ENCODE measurements at places on chromosomes 6 and 20.
A peak's percentile ranks its signal among the peaks of the same experiment; 100 is the strongest.

- no peak for DNase-seq
Observed at GRCh38 chr6:144279484-144280150, 5.5 kb upstream of the UTRN start.

DNA sequence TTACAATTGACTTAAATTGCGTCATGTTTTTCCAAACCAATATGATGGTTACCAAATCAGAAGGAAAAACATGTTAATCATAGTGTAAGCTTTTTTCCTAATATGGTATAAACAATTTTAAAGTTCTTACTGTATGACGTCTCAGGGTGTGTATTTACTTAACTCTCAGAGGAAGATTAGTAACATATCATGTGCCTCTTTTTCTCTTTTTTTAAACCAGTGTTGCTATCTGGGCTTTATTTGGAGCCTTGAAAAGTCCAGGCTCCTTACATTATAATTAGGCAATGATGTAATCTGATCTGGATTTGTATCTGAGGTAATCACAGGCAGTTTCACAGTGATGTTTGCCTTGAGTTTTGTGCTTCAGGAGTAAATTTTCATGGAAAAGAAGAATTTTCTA lies 20.4 kb upstream of the RAB23 start:
- peak; percentile 75 for DNase-seq

GRCh38 chr6:68726992-68727391 lies 91.9 kb downstream of the ADGRB3 start:
- no peak for DNase-seq

DNA sequence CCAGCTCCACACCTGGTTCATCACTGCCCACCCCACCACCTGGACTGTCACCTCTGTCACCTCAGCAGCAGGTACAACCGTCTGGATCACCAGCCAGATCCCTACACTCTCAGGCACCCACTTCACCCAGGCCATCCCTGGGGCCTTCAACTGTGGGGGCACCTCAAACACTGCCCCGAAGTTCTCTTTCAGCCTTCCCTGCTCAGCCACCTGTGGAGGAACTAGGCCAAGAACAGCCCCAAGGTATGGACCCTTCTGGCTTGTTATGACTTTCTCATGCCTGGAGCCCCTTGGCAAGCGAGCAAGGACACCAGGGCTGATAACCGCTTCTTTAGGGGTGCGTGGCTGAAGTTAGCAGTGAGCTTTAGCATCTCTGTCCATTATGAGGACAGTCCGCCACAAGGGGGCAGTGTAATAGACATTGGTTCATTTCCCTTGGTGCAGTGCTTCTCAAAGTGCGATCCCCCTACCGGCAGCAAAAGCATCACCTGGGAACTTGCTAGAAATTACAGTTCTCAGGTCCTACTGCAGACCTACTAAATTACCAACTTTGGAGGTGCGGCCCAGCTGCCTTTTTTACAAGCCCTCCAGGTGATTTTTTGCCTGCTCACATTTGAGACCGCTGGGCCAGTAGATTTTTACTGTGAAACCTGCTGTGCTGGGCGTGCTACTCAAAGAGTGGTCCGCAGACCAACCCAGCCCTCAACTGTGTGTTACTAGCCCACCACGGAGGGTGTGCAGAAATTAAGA lies 32.5 kb downstream of the PNPLA1 start:
- peak; percentile 92 for DNase-seq

DNA sequence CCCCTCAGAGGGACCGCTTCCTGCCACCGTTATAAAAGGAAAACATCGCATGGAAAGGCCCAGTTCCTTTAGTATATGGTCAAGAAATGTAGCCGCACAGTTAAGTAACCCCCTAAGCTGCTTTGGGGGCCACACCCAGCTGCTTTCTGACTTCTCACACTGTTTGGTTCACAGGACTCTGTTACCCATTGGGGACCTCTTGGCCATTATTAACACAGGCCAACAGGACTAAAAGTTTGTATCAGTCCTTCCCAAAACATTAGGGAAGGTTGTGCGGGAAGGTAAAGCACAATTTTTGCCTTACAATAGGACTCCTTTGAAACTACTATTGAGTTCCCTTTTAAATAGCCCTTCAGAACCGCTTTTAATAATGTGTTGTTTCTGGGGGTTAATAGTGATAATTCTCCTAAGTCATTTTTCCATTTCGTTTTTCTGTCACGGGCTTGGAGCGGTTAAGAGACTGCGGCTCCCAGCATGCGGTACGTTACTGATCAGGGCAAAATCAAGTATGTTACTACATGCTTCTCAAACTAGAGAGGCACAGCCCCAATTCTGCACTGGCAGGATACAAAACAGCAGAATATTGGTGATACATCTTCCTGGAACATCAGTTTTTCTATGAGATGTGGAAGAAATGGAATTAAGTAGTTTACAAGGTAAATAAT lies 668 bp upstream of the RPP40 start:
- DNase-seq = no peak

DNA sequence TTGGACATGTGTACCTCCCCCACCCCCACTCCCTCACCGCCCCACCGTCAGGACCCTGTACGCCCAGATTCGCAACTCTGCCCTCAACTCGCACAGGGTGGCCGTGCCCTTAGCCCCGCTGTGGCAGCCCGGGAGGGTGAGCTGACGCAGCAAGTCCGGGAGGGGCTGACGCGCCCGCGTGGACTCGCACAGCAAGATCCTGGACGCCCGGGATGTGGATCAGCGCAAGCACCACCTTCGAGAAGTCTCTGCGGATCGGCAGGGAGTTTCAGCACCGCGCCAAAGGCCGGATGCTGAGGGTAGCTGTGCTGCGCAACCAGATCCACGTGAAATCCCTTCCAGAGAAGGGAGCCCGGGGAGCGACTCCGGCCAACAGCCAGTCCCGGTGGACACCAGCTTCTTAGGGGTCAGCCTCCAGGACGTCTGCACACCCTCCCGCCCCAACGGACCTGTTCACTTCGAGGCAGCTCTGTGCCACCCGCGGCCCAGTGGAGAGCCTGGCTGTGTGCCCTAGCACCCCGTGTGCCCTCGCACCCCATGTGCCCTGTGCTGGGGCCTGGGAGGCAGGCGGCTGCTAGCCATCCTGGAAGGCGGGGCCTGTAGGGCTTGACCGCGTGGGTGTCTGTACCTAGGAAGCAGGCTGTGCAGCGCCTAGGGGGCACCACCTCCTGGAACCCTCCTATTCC lies 6.7 kb upstream of the GJA10 start:
- DNase-seq = no peak

- peak; percentile 33 for DNase-seq
Observed at GRCh38 chr6:153231048-153231646, 100.1 kb upstream of the RGS17 start.

GRCh38 chr6:135226537-135226936 lies 45.4 kb downstream of the MYB start:
- no peak for DNase-seq

- DNase-seq = no peak
Observed at GRCh38 chr6:135269481-135269891, 88.4 kb downstream of the MYB start.

GRCh38 chr6:159116343-159116742 lies 52.9 kb upstream of the FNDC1 start:
- no peak for DNase-seq

DNA sequence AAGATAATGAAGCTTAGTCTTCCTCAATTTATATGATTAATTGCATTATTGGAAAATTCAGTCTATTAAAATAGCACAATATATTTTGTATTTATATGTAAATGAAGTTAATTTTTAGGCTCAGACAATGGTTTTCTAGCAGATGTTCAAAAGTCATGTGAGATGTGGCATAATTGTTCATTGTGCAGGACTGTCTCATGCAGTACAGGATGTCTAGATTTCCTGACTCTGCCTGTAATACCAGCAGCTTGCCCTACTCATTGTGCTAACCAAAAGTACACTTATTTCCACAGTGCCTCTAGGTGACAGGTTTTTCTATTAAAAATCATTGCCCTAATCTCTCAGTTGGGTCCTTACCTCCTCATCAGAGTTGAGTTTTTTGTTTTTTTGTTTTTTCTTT lies 12.4 kb downstream of the RALGAPB start:
- DNase-seq = peak; percentile 56

DNA sequence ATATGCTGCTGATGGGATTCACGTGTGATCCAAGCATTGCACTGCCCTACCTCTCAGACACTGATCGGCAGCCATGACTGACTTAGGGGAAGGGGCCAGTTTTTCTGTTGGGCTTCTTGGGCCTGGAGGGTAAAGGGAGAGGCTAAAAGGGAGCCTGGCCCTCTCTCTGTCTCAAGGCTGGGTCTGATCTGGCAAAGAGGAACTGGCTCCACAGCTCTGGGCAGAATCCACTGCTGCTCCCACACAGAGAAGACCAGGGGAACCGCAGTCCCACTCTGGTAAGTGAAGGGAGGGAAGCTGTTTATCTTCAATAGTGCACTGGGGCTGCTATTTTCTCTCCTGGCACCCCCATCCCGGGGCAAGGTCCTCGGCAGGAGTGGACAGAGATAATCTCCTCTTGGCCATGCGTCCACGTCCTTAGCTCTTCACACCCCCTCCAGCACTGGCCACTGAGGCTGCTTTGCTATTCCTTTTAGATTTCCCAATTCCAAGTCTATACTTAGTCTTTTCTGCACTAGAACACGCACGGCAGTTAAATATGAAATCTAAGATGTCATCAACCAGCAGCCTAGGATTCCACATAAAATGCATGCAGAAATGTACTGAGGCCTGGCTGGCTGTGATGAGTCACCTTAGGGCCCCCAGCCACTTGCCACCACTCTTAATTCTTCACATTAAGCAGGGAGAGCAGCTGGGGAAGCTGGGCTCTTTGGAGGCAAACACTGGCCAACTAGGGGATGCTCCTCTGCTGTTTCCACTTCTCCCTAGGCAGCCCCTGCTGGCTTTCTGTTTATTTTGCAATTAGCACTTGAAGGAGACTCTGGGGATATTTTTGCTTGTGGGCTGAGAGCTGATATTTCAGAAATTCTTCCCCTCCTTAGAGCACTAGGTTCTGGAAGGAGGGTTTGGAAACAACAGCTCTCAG lies 87.8 kb upstream of the ARMC2 start:
- no peak for DNase-seq

DNA sequence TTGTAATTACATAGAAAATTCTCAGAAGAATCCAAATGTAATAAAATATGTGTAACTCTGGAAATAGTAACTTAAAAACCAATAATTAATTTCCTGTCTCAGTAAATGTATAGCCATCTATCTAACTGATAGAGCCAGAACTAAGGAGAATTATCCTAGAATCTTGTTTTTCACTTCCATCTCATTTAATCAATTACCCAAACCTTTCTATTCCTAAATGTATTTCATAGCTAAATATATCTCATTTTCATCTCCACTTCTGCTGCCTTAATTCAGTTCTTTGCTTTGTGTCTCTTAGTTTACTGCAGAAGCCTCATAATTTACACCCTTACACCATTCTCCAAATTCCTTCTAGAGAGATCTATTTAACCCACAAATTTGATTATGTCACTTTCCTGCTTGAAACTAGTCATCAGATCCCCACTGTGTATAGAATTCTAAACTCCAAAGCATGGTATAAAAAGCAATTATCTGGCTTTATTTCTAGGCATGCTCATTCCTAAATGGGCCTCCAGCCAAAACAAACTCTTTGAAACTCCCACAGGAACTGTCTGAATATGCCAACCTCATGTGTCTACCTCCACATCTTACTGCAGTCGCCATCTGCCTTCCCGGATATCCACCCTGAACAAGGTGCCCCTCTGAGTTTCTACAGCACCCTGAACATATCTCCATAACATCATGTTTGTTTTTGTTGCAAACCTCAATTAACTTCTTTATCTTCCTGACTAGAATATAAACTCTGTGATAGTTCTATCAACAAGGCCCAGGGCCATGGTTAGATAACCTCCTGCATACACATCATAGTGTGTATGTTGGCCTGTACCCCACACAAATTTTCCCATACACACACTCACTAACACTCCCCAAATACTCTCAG lies 70.5 kb upstream of the ADTRP start:
- DNase-seq = peak; percentile 83

GRCh38 chr6:145699462-145699861 lies 35.9 kb downstream of the EPM2A start:
- peak; percentile 80 for DNase-seq

- DNase-seq = no peak
Observed at GRCh38 chr20:46670585-46671584, 18.4 kb downstream of the TP53RK start.

DNA sequence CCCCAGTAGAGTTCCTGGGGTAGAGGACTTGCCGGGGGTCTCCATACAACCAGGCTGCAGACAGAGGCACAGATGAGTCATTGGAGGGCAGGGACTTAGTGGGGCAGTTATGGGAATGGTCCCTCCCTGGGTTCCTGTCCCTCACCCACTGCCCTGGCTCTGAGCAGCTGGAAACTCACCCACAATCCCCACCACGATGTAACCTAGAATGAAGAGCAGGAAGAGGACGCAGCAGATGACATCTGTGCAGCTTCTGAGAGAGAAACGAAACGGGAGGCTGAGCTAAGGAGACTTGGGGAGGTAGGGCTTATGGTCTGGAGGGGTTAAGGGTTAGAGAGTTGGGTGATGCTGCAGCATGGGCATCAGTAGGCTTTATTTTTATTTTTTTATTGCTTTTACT lies 2.9 kb downstream of the SLC44A4 start:
- DNase-seq = no peak

- peak; percentile 76 for DNase-seq
Observed at GRCh38 chr6:111829998-111830397, 43.3 kb downstream of the FYN start.

DNA sequence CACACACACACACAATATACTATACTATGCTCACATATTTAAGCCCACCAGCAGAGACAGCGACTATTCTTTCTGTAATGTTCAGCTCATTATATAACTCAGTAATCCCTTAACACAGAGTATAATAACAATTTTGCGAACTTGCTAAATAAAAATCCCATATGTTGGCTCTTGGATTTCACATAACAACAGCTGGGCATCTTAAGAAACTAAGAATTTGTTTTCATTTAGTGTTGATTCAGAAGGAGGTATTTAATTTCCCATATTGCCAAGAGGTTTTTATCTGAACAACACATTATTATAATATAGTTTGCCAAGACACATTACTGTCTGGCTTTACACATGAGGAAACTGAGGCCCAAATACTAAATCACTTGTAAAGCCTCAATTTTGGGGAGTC lies 7.4 kb downstream of the ECT2L start:
- no peak for DNase-seq

DNA sequence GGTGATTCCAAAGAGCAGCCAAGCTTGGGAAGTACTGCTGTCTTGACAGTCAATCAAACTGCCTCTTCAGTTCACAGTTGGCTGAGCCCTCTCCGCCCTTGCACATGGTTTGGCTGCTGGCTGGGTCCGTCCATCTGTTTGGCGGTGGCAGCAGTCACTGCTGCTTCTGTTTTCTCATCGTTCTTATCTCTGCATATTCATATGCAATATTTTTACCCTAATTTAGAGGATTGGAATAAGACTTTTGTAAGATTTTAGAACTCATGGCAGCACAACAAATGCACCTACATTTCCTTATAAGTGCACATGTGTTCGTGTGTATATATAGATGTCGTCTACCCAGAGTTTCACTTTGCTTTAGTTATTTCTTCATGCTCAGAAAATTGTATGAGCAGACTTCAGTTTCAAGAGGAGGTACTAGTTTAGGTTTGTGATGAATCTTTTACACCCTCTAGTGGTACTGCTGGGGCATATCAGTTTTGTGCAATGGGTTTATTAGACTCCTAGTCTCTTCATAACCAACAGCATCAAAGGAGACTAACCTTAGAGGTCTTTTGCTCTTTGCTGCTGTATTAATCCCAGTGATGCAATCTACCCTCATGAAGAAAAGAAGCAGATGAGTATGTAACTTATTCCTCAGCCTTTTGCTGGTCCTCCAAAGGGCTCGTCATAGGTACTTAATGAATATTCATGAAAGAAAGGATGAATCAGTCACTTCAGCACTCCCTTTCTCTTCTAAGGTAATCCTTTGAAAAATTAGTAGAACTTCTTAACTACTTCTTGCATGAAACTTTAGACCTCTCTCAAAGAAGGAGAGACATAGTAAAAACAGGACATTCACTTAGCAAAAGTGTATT lies 44.3 kb downstream of the KHDC1L start:
- peak; percentile 55 for DNase-seq

Measured in endothelial cell of umbilical vein (primary cell).